Activated CD8-positive, alpha-beta memory T cell treated with anti-CD3 and anti-CD28 coated beads for 24 hours (primary cell): ENCODE measurements at places on chromosomes 1 and 21.

DNA sequence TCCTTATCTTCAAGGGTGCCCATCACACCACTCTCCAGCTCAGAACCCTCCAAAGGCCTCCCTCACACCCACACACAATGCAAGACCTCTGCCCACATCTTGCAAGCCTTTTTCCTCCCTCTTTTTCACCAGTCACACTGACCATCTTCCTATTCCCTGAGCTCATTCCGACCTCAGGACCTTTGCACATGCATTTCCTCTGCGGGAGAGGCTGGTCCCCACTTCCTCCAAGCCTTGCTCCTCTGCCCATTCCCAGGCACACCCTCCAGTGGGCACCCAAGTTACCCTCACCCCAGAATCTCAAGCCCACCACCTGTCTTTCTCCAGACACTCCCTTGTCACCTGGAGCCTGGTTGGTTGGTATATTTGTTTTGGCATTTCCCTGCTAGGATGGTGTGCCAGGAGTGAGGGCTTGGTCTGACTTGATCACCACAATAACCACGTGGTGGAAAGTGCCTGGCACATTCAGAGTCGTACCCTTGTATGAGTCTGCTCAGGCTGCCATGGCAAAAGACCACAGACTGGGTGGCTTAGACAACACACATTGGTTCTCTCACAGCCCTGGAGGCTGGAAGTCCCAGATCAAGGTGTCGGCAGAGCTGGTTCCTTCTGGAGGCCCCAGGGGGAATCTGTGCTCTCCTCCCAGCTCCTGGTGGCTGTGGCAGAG is 13.2 kb downstream of the MX2 start:
- no peak for DNase-seq

DNA sequence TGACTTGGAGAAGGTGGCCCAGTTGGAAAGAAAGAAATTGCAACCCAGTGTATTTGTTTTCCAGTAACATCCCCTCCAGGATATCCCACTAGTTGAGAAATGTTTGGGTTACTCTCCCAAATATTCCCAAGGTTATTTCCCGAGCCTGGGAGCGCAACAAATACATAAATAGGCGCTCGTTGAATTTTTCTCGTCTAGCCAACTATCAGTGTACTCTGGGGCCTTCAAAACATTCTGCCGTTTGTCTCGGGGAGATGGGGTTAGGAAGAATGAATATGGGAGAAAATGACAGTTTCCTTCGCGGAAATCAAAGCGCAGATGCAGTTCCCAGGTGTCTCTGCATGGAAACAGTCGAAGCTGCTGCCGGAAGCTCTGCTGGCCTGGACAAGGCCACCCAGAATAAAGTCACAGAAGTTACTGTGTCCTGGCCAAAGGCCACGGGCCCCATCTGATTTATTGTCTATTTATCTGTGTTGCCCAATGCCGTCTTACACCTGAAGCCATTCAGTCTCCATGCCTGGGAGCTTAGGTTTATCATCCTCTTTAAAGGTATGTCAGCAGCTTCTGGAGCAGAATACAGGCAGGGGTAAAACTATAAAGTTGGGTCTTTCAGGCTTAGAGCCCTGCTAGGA is 1.0 kb downstream of the C1orf115 start:
- DNase-seq, result no peak

DNA sequence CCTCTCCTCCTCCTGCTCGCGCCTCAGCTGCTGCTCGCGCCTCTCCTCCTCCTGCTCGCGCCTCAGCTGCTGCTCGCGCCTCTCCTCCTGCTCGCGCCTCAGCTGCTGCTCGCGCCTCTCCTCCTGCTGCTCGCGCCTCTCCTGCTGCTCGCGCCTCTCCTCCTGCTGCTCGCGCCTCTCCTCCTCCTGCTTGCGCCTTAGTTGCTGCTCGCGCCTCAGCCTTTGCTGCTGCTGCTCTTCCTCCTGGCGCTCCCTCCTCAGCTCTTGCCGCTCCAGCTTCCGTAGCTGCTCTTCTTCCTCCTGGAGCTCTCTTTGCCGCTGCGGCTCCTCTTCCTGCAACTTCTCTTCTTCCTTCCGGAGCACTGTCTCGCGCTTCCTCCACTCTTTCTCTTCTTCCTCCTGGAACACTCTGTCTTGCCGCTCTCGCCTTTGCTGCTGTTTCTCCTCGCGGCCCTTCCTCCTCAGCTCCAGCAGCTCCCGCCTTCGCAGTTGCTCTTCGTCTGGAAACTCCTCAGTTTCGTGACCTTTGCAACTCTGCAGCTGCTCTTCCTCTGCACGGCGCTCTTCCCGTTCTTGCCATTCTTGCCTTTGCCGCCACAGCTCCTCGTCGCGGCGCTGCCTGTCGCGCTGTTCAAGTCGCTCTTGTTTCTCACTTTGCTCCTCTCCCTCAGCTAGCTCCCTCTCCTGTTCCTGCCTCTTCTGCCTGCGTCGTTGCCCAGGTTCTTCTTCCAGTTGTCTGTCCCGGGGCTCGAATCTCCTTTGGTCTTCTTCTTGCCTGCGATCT is 3.0 kb downstream of the TCHH start:
- DNase-seq, result peak; percentile 61

DNA sequence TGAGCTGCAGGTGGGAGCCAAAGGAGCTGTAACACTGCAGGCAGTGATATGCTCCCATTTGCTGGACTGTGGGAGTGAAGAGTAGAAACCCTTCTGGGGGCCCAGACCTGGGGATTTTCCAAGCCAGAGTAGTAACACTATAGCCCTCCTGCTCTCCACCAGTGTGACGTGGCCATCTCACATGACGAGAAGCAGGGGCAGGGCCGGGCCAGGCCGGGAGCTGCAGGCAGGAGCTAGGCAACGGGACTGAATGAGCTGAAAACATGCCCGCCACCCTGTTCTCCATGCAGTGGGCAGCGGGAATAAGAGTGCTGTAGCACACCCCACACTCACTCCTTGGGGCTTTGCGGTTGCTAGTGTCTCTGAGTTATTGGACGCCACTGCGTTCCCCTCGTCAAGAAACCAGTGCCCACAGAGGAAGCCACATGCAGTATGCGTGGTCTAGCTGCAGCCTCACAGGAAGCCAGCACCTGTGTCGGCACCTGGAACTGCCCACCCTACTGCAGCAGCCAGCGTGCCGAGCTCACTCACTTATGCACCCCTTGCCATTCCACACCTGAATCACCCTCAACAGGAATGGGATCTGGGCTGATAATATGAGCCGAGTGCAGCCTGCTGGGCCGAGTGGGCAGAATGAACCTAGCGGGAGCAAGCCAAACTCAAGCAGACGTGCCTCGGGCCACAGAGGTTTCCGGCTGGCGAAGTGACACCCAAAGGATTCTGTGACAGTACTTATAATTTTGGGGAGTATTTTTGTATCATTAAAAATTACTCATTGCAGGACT is 1389.6 kb downstream of the KCNT2 start:
- DNase-seq, result no peak

GRCh38 chr1:19872190-19872589 is 10.0 kb upstream of the OTUD3 start:
- no peak for DNase-seq

DNA sequence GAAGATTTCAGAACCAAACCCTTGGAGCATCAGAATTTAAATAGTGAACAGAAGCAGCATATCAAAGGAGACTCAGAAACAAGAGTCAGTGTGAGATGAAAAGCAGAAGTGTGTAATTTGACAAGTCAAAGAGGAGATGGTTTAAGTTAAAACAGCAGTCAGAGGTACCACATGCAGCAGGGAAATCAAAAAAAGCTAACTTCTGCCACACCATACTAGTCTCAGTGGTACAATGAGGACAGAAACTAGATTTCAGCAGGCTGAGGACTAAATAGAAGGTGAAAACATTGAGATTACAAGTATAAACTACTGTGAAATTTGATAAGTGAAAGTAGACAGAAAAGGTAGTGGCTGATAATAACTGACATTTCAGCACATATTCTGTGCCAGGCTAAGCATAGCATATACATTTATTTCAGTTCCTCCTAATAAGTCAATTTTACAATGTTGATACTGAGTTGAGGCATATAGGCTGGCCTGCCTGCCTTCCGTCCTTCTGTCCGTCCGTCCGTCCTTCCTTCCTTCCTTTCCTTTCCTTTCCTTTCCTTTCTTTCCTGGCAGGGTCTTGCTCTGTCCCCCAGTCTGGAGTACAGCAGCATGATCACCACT is 12.6 kb downstream of the SUCO start:
- DNase-seq, result no peak

GRCh38 chr1:150973836-150974579 is 627 bp downstream of the CERS2 start:
- peak; percentile 84 for DNase-seq

DNA sequence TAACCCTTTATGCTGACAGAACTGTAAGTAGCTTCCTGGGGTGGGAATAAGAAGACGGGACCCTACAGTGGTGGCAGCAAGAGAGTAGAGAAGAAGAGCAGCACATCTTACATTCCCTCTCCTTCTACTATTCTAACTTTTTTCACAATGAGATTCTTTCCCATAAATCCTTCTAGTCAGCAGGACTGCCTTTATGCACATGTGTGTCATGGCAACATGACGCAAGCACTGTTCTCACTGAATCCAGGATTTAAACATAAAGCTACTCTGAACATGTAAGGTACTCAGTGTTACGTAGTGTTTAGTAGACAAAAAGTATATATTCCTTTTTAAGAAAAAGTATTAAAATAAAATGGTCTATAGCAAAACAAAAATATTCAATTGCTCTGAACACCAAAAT is 309.7 kb upstream of the LYPLAL1 start:
- DNase-seq, result no peak

DNA sequence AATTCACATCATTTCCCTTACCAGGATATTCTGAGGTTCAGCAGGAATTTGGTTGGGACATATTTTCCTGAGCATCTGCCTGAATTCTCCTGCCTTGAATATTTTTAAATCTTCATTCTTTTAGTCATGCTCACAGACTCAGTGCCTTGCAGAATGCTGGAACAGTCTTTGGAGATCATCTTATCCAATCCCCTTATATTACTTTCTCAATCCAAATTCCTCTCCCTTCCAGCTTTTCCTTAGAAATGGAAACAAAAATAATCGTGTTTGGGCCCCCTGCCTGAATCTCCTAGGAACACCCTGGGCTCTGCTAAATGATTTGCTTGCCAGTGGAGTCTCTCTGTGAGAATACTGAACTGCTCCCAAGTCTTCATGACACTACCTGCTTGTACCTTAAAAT is 38.4 kb downstream of the LHX8 start:
- no peak for DNase-seq

DNA sequence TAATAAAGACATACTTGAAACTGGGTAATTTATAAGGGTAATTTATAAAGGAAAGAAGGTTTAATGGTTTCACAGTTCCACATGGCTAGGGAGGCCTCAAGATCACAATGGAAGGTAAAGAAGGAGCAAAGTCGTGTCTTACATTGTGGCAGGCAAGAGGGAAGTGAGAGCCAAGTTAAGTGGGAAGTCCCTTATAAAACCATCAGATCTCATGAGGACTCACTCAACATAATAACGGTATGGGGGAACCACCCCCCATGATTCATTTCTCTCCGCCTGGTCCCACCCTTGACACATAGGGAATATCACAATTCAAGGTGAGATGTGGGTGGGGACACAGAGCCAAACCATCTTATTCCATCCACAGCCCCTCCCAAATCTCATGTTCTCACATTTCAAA is 76.8 kb upstream of the ZNF678 start:
- DNase-seq, result no peak

DNA sequence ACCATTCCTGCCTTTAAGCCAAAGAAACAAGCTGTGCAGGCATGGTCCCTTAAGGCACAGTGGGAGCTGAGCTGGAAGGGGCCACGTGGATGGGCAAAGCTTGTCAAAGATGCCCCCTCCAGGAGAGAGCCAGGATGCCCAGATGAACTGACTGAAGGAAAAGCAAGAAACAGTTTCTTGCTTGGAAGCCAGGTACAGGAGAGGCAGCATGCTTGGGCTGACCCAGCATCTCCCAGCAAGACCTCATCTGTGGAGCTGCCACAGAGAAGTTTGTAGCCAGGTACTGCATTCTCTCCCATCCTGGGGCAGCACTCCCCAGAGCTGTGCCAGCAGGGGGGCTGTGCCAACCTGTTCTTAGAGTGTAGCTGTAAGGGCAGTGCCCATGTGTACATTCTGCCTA is 1.3 kb upstream of the SLC50A1 start:
- no peak for DNase-seq

GRCh38 chr1:951364-951763 is 7.7 kb downstream of the NOC2L start:
- no peak for DNase-seq

DNA sequence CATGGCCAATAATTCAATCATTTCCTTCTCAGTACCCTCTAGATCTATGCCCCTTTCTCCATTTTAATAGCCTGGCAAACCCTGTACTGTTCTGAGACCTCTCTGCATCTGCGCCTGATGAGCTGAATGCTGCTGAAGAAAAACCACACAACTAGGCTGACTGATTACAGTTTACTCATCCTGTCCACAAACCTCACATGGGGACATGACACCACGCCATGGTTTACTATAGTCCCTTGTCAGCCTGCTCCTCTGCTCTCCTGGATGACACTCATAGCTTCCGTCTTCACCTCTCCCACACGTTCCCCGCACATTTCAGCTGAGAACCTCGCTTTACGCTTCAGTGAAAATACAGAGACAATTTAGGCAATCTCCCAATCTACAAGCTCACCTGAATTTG is 59.7 kb downstream of the DESI2 start:
- DNase-seq, result peak; percentile 50

- no peak for DNase-seq
Observed at GRCh38 chr1:168843401-168843800, 114.4 kb upstream of the DPT start.

- DNase-seq, result no peak
Observed at GRCh38 chr21:16713331-16714117, 799.3 kb upstream of the CXADR start.

GRCh38 chr1:17880449-17880848 is 125.3 kb downstream of the ACTL8 start:
- DNase-seq, result no peak

DNA sequence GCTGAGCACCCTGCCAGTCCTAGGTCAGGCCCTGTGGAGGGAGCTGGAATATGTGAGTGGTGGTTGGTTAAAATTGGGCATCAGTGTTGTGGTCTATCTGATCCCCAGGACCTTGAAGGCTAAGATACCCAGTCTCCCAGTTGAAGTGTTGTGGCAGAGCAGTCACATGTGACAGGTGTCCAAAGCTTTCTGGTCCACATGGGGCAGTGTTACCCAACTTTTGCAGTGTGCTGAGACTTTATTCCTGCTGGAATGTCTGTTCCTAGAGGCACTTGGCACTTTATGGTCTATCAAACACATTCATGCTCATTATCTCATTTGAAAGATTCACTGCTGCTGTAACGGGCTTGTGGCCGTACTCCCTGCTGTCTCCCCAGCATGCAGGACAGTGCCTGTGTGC is 21.0 kb upstream of the LORICRIN start:
- DNase-seq, result no peak
